ENCODE measurements at places on chromosomes 12 and 14.

DNA sequence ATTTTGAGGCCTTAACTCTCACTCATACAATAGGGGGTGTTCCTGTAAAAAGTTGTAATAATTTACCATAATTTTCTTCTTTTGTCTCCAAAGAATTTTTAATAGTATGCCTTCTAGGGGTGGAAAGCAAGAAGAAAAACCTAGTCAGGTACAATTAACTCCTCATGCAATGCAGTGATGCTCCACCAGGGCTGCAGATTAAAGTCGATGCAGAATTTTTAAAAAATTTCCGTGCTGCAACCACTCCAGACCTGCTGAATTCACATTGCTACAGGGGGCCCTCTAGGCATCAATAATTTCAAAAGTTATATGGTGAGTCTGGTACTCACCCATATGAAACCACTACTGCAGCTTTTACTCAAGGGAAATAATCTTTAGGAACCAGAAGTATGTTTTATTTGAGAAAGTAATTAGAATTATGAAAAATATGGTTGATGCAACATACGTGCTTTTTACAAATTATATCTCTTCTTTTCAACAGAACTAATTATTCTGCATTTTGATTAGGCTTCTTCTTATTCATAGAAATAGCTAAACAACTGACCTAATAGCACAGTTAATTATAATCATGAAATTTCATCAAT, 353.2 kb downstream of the BCAT1 start:
- no peak for DNase-seq

DNA sequence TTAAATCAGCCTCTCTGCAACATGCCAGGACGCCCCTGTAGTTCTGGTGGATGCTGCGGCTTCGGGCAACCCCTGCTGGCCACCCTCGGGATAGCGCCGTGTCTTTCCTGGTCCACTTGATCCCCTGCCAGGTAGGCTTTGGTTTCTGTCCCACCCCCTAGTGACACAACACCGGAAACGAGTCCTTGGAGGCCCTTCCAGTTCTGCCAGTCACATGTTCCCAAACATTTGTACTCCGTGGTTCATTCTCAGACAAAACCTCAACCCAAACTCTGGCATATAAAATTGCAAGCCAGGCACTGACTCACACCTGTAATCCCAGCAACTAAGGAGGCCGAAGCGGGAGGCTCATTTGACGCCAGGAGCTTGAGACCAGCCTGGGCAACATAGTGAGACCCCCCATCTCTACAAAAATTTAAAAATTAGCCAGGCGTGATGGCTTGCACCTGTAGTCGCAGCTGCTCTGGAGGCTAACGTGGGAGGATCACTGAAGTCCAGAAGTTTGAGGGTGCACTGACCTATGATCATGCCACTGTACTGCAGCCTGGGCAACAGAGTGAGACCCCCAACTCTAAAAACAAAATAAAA, 37.0 kb downstream of the RASAL1 start:
- peak; percentile 71 for DNase-seq

- DNase-seq, result no peak
These were observed 16.4 kb upstream of the SRSF5 start for GRCh38 chr14:69750495-69750894.

- DNase-seq, result no peak
These were observed 244.3 kb downstream of the DIO2 start for GRCh38 chr14:79967001-79967400.

DNA sequence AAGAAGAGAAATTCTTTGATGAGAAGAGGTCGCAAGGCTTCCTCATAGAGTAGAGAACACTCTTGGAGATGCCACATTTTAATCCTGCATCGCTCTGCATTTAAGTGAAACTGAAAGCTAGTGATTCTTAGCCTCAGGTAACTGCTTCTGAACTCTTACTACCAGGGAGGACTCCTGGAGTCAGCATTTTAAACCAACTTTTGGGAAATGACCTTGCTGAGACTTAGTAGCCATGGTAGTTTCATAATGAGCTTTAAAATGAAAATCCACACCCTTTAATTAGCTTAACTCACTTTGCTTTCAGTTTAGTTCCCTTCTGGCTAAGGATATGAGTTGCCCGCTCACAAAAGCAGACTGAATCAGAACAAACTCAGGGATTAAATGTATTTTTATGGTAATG, 80.3 kb downstream of the SYNE2 start:
- DNase-seq, result no peak

- no peak for DNase-seq
These were observed 373.4 kb upstream of the PDE3A start for GRCh38 chr12:19994968-19995367.

DNA sequence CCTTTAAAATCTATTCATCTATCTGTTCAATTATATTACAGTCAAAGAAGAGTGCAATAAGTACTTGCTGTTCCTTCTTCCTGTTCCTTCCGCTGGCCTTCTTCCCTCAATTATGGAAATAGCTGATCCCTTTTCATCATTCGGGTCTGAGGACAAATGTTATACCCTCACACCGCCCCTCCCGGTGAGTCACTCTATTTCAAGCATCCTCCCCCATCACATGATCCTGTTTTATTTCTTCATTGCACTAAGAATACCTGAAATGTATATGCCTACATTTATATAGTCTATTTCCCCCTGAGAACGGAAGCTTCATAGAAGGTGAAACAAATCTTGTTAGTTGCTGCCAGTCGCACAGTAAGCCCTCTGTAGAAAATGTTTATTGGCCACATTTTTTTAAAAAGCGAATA, 2.5 kb downstream of the SLC38A1 start:
- peak; percentile 17 for DNase-seq

DNA sequence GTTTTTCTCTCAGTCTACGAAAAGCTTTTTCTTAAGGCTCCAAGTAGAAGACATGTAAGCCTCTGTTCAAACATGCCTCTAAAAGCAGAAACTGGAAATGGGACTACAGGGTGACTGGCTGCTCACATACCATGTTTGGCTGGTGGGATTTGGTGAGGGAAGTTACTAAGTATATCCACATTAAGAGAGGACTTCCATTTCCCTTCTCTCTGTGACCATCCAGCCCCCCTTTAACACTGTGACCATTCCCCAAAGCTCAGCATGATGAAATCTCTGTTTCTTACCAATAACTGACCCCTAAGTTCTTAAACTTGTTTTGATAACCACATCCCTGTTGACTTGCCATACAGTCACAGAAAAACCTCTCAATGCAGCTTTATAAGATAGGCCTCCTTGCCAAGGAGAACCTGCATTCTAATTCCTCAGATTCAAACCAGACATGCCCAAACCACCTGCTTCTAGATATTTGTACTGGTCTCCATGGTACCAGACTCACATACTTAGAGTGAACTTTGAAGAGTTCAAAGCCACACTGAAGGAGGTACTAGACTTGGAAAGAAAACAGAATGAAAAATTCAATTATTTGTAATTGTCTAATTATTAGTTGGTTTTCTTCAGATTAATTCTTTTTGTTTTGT, 102.2 kb downstream of the VEZT start:
- DNase-seq, result no peak

GRCh38 chr12:120136093-120136770, 19.7 kb upstream of the RAB35 start:
- no peak for DNase-seq

DNA sequence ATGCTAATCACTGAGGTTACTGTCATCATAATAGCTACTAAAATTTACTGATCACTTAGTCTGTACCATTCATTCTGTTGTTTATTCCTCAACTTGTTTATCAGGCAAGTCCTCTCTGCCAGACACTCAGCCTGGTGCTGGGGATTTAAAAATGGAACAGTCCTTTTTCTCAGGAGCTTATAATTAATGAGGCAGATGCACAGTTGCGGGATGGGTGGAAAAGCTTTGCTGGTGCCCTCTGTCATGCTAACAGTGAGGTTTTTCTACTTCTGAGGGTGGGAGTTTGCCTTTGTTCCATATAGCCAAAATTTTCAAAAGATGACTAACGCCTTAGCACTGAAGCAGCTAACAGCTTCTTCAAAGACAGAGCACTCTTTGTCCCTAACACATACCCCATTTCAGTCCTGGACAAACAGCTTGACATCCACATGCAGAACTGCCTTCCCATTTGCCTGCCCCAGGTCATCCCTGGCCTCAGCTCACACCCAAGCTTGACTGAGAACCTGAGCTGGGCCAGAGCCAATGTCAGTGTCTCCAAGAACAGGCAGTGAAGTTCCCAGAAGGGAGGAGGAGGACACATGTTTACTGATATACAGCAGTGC, 30.8 kb upstream of the HSPB8 start:
- no peak for DNase-seq
